ENCODE measurements at places on chromosomes 5 and 9.

DNA sequence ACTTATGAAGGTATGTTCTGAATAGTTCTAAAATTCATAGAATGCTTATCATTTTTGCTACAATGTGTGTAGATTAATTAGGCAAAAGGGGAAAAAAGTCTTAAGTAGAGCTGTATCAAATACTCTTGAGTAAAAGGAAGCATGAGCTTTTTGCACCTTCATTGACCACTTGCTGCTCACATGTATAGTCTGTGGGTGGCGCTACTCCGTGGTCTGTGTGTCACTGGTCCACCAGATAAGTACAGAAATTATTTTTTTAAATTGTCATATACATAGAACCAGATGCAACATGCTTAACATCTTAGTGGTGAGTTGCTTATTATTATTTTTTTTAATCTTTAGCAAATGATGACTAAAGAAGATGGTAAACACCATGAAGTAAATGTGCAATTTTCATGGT lies 130.2 kb downstream of the MAN2A1 start:
- DNase-seq: no peak

- DNase-seq: peak; percentile 39
These were observed 98.6 kb downstream of the YTHDC2 start for GRCh38 chr5:113612060-113612496.

GRCh38 chr5:155556222-155556621 lies 542.7 kb downstream of the KIF4B start:
- no peak for DNase-seq

DNA sequence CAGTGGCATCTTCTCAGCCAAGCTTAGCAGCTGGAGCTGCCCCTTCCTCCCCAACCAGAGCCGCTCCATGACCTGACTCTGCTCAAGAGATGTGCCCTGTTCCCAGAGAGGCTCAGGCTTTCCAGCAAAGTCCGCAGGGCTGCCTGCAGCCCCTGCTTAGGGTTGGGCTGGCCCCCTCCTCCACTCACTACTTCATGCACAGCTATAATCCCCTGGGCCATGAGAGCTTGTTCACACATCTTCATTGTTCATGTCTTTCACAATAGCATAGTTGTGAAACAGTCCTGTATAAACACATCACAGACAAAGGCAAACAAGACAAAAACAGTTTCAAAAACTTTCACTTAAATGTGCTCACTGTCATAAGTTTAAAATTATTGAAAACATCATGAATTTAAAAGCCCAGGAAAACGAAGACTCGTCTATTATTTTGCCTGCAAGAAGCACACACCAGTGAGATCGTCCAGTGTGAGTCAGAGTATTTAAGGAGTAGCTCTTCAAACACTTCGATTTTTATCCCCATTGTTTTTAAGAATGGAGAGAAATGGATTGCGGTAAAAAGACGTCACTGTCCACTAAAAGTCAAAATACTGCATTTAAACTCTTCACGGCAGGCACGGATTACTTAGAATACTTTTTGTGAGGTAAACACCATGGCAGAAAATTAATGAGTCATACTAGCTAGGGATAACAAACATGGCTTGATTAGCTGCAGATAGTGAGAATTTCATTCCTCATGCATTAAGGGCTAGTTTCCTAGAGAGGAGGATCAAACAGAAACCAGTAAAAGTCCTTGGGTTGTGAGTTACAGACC lies 40.7 kb upstream of the S1PR3 start:
- DNase-seq: no peak

- peak; percentile 68 for DNase-seq
These were observed 148.1 kb upstream of the DMRT1 start for GRCh38 chr9:693201-694091.

GRCh38 chr5:54994628-54995027 lies 9.2 kb upstream of the ESM1 start:
- no peak for DNase-seq

GRCh38 chr5:5344051-5344571 lies 78.4 kb upstream of the ICE1 start:
- DNase-seq: peak; percentile 81

DNA sequence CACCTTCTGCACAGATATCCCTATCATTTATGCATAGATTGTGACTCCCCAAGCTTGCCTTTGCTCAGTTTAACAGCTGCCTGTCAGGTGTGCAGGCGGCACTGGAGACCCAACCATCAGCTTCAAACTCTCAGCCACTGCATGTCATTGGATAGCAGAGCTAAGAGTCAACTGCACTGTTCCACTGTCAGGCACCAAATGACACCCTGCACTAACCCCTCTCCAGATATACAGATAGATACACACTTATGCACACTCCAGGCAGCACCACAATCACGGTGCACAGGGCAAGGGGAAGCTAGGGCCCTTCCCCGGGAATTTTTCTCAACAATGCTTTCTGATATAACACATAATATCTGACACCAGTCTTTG lies 142.3 kb downstream of the BNC2 start:
- peak; percentile 16 for DNase-seq

DNA sequence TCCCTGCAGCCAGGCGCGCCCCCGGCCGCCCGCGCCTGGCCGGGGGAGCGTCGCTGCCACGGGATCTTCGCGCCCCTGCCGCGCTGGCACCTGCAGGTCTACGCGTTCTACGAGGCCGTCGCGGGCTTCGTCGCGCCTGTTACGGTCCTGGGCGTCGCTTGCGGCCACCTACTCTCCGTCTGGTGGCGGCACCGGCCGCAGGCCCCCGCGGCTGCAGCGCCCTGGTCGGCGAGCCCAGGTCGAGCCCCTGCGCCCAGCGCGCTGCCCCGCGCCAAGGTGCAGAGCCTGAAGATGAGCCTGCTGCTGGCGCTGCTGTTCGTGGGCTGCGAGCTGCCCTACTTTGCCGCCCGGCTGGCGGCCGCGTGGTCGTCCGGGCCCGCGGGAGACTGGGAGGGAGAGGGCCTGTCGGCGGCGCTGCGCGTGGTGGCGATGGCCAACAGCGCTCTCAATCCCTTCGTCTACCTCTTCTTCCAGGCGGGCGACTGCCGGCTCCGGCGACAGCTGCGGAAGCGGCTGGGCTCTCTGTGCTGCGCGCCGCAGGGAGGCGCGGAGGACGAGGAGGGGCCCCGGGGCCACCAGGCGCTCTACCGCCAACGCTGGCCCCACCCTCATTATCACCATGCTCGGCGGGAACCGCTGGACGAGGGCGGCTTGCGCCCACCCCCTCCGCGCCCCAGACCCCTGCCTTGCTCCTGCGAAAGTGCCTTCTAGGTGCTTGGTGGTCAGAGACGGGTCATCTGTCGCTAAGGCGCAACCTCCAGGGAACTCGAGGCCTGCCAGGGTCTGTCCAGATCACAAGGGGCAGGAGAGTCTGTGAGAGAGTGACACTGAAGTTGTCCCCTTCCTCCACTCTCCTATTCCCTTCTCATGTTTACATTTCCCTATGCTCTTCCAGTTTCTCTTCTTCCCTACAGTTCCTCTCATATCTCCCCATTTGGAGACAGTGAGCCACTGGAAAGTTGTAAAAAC lies 1.3 kb downstream of the GPR150 start:
- no peak for DNase-seq

DNA sequence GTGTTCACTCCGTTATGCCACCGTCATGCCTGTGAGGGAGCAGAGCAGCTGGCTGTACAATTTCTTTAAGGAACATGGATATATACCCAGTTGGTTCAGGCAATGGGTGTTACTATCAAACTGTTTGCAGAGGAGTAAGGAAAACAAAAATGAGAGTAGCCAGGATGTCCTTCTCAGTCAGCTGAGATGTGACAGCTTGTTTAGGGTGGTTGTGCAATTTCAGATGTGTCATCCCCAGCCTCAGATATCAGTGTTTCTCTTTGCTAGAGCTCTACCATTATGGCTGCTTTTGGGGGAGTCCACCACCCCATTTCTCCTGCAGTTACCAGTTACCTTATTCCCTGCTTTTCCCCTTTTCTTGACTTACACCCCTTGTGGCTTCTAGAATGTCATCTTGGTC lies 135.2 kb upstream of the SLC24A2 start:
- no peak for DNase-seq

DNA sequence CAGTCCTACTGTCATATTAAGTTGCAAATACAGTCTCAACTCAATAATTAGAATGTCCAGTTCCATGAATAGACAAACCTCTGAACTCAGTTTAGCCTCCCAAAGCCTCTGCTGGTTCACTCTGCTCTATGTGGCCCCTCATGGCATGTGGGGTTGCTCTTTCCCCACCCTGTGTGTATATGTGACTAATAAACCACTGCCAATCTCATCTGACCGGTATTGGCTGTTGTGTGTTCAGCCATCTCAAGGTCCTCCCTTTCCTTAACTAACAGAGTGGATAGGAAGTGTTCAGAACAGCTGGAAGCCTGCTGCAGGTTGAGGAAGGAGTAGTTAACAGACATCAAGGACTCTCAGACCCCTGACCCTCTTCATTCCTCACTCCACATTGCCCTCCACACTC lies 55.3 kb downstream of the IL33 start:
- no peak for DNase-seq

DNA sequence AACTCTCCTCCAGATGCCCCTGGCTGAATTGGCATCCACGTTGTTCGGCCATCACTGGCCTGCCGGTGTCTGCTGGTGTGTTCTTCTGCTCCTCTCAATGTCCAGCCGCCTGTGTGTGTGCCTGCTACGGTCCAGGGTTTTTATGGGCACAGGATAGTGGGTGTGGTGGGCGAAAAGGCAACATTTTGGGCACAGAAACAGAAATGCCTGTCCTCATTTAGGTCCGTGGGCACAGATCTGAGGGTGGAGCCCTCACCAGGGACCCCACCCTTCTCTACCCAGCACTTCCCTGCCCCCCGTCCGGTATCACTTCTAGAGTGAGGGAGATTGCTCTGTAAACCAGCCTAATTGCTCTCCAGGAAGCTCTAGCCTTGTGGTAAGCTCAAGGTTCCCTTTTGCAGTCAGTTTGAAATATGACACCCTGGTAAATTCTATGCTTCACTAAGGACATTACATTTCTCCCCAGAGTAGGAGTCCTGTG lies 410.1 kb downstream of the MAT2B start:
- DNase-seq: peak; percentile 39

GRCh38 chr5:61273279-61273975 lies 58.6 kb upstream of the ZSWIM6 start:
- DNase-seq: no peak

GRCh38 chr5:32094691-32095090 lies 79.4 kb downstream of the GOLPH3 start:
- no peak for DNase-seq
